ENCODE measurements at places on chromosomes 7 and 10.

GRCh38 chr7:154568346-154568745 is 434.6 kb downstream of the PAXIP1 start:
- DNase-seq, result no peak

- no peak for DNase-seq
These were observed 447.8 kb upstream of the C7orf33 start for GRCh38 chr7:148142660-148143248.

DNA sequence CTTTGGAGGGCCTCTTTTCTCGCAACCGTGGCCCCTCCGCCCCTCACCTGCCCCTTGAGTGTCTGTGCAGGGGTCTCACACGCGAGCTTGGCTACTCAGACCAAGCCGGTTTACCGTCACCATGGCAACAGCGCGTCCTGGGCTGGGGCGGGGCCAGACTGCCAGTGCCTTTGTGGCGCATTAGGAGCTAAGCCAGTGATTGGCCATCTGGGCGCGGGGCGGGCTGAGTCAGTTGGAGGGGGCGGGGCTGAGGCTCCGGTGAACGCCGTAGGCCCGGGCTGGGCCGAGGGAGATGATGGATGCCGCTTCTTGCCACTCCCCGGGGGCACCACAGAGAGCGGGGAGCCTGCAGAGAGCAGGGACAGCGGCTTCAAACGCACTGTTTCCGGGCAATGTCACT is 48.7 kb upstream of the FXYD4 start:
- peak; percentile 75 for DNase-seq

DNA sequence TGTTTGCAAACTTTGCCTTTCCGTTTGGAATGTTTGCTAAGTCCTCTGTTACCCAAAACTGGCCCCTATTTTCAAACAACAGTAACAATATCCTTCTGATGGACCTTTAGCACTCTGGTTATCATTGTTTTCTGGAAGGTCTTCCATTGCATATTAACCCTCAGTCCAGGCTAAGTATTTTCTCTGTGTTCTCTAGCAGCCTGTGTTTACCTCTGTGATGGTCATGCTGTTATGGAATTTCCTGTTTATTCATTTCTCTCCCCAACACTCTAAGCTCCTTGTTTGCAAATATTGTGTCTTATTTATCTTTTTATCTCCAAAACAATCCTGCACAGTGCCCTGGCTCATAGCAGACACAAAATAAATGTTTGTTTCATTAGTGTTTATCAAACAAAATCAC is 560.3 kb downstream of the ATRNL1 start:
- no peak for DNase-seq

DNA sequence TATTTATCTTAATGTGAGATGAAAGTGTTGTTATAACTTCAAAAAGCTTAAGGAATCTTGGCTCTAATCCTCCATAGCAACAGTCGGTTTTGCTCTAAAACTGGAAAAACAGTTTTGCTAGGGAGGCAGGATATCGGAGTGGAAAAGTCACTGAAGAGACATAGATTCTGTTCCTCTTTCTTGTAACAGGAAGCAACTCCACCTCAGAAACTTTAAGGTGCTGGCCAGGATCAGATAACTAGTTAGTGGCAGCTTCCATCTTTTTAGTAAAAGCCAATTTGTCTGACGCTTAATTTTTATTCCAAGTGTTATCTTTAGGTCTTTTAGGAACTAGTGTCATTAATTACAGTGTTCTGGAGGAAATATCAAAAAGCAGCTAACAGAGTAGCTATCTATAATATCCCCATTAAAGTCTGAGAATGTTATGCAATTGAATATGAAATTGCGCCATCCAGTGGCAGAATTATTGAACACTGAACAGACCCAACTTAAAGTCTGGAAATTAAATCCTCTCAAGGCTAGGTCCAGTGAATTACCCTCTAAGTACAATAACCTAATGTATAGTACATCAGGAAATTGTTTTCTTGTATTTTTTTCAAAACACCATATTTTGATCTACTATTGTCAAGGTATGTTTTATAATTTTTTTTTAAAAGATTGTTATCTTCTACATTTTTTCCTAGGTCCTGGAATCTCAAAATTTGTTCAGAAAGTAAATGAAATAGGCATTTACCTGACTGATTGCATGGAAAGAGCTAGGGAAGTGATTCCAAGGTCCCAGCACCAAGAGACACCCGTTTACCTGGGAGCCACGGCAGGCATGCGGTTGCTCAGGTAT is 65.9 kb upstream of the CC2D2B start:
- DNase-seq, result no peak

GRCh38 chr10:34838366-34838900 is 23.3 kb upstream of the PARD3 start:
- no peak for DNase-seq

DNA sequence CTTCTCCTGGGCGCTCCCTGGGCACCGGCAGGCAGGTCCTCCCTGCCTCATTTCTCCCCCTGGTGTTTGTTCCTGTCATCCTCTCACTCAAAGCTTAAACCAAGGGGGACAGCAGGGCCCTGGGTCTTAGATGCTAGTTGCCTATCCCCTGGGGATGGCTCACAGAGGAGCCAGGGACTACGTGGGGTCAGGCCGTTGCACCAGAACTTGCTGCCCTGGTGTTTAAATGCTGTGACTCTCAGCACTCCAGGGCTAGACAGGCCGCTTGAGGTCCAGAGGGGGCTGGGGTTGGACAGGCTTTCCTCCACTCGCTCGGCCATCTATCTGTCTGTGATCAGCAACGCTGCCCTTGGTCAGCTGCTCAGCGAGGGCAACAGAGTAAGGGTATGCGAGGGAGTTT is 340.3 kb downstream of the CXCL12 start:
- DNase-seq, result no peak

- DNase-seq, result no peak
These were observed 72.9 kb downstream of the ADARB2 start for GRCh38 chr10:1664333-1664964.

DNA sequence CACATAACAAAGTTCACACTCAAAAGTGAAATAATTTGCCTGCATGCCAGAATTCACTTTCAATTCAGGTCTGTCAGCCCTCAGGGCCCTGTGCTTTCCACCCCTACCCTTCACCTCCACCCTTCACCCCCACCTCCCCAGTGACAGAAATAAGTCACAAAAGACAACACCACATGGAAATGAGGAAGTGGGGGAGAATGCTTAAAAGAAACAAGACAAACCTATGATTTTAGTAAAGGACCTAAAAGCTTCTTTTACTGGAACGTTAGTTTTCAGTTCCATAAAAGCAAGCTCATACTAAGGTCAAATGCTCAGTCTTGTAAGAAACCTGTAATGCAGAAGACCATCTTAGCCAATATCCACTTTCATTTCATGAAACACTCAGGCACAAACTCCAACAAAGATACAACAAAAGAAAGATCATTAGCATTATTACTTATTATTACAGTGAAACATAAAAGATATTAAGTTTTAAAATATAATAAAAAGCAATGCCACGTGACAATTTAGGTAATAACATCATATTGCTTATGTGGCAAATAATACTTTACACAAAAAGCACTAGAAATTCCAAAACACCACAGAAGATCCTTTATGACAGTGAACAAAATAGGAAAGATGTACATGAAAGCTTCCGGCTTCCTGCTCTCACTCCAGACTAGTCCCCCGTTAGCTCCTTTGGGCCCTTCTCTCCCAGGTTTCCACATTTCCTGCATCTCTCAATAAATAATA is 112.1 kb downstream of the LMBR1 start:
- DNase-seq, result no peak

GRCh38 chr10:78866731-78867554 is 201.8 kb upstream of the ZMIZ1 start:
- no peak for DNase-seq

DNA sequence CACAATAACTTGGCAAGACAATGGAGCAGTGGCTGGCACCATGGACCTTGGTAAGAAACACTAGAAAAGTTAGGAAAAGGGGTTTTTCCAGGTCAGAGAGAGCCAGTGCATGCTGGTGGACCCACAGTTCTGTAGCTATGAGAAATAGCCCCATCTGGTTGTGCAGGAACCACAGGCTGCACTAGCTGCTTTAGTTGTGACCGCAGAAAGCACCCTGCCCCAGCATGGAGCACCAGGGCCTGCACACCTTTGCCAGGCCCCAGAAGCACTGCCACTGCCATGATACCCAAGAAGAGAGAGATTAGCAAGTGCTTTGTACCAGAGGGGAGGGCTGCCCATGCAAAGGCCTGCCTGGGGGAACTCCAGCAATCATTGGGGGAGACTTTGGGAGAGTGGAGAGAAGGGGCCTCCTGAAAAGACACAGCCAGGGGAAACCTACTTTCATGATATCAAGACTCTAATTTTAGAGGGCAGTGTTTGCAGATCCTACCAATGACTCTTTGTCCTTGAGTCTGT is 256.1 kb upstream of the C7orf33 start:
- no peak for DNase-seq

- no peak for DNase-seq
These were observed 10.0 kb downstream of the HPS1 start for GRCh38 chr10:98436704-98437103.

- DNase-seq, result no peak
These were observed 97.3 kb downstream of the PPP1R9A start for GRCh38 chr7:95004618-95005247.

DNA sequence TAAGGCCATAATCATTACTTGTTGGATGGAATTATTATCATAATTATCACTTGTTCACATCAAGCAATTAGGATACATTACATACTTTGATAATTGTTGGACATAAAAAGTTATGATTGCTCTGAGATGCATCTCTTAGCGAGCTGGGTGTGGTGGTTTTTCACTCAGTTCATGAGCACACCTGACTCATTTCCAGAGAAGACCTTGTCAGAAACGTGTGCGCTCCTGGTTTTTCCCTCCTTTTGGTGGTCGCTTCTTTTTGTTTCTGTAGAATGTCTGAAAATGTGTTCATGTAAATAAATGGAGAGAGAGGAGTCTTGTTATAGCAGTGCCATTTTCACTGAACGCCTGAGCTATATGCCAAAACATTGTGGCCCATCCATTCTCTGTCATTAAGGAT is 141.3 kb downstream of the PAXIP1 start:
- no peak for DNase-seq

DNA sequence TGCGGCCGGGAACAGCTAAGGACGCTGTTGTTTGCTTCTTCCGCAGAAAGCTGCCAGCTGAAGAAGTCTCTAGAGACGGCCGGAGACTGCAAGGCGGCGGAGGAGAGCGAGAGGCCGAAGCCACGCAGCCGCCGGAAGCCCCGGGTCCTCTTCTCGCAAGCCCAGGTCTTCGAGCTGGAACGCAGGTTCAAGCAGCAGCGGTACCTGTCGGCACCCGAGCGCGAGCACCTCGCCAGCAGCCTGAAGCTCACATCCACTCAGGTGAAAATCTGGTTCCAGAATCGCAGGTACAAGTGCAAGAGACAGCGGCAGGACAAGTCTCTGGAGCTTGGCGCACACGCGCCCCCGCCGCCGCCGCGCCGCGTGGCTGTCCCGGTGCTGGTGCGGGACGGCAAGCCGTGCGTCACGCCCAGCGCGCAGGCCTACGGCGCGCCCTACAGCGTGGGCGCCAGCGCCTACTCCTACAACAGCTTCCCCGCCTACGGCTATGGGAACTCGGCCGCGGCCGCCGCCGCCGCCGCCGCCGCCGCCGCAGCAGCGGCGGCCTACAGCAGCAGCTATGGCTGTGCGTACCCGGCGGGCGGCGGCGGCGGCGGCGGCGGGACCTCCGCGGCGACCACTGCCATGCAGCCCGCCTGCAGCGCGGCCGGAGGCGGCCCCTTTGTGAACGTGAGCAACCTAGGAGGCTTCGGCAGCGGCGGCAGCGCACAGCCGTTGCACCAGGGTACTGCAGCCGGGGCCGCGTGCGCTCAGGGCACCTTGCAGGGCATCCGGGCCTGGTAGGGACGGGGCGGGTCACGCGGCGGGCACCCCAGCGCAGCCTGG is 2.4 kb downstream of the NKX2-3 start:
- DNase-seq, result no peak

- no peak for DNase-seq
These were observed 224.8 kb upstream of the KLF14 start for GRCh38 chr7:130958846-130959245.

DNA sequence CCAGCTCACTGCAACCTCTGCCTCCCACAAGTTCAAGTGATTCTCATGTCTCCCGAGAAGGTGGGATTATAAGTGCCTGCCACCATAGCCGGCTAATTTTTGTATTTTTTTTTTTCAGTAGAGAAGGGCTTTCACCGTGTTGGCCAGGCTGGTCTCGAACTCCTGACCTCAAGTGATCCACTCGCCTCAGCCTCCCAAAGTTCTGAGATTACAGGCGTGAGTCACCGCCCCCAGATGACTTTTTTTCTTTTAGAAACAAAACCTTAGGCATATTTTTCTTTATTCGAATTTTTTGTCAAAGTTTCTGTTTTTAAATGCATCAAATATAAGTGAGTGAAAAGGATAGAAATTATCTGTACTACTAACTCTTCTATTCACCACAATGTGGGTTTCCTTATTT is 113.1 kb downstream of the LRRC4 start:
- DNase-seq, result no peak

- no peak for DNase-seq
These were observed 39.1 kb upstream of the ABLIM1 start for GRCh38 chr10:114697061-114697598.

DNA sequence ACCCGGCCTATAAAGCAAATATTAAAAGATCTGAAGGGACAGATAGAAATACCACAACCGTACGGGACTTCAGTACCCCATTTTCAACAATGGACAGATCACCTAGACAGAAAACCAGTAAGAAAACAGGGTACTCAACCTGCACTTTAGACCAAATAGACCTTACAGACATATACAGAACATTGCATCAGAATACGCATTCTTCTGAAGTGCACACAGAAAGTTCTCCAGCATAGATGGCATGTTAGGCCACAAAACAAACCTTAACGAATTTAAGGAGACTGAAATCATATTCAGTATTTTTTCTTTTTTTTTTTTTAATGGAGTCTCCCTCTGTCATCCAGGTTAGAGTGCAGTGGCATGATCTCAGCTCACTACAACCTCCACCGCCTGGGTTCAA is 151.5 kb downstream of the TNS3 start:
- DNase-seq, result no peak

DNA sequence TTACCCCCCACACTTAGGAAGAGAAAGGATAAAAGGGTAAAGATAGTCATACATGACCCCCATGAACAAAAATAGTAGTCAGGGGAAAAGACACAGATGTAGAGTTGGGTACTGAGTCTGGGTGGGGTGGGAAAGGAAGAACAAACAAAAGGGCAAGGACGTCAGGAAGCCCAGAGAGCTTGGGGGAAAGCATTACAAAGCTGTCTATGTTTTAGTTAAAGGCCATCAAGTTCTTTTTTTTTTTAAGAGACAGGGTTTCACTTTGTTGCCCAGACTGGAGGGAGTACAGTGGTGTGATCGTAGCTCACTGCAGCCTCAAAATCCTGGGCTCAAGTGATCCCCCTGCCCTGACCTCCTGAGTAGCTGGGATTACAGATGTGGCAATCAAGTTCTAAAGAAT is 98.4 kb upstream of the PDLIM1 start:
- DNase-seq, result no peak

- DNase-seq, result no peak
These were observed 816.1 kb upstream of the C7orf33 start for GRCh38 chr7:147774461-147774860.

- no peak for DNase-seq
These were observed 1254.6 kb upstream of the CELF2 start for GRCh38 chr10:9762966-9763656.

GRCh38 chr7:30660331-30661255 is 21.7 kb downstream of the CRHR2 start:
- DNase-seq, result no peak

Data from activated naive CD4-positive, alpha-beta T cell treated with anti-CD3 and anti-CD28 coated beads, Interleukin-2, amount 50 U/mL, for 16 hours (primary cell).